ENCODE measurements at places on chromosomes 7 and 10. TPM values are rescaled to one million over a fixed set of nuclear protein-coding genes. Genes with fewer than 3 reads are reported as not detected.

Gene DNAJC12
- total RNA-seq, result 1.1 TPM

Gene PDSS1
- 17.7 TPM for total RNA-seq

Gene KCNH2
- total RNA-seq, result 14.7 TPM

Gene GIMAP1
- not detected for total RNA-seq

Gene ANKMY2
- total RNA-seq, result 9.2 TPM

Gene SFTPD
- 0.70 TPM for total RNA-seq

Gene ARID5B
- 1.5 TPM for total RNA-seq

Gene SNCG
- total RNA-seq, result 4.0 TPM

- H3K27me3 ChIP-seq, result peaks cover 39% of the 10 kb centered on the region
- H3K36me3 ChIP-seq, result no peaks in the 10 kb centered on the region
- no peak for DNase-seq
- no peak overlapping the region for H3K27ac ChIP-seq
- peaks cover 26% of the 10 kb centered on the region for H3K4me1 ChIP-seq
- no peak overlapping the region for H3K4me3 ChIP-seq
Measured at GRCh38 chr7:47478017-47478344, 103.9 kb downstream of the TNS3 start.

- H3K4me3 ChIP-seq, result no peak overlapping the region
- H3K27me3 ChIP-seq, result no peaks in the 10 kb centered on the region
- H3K36me3 ChIP-seq, result no peaks in the 10 kb centered on the region
- peaks cover 2% of the 10 kb centered on the region for H3K4me1 ChIP-seq
- no peak overlapping the region for H3K27ac ChIP-seq
- DNase-seq, result no peak
Measured at GRCh38 chr7:99078416-99078815, 65.5 kb downstream of the SMURF1 start.

DNA sequence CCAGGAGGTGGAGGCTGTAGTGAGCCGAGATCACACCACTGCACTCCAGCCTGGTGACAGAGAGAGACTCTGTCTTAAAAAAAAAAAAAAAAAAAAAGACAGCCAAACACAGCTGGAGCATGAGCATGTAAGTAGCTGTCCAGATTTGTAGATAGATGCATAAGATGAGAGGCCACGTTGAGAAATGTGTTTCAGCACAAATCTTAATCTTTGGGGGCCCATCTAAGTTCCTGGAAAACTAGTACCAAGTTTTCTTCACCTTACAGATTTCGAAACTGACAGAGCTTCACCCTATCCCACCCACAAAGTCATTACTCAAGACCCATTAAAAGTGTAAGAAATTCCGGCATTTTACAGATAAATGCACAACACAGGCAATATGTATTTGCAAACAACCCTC lies 208.2 kb downstream of the PARD3 start:
- DNase-seq, result no peak
- H3K27ac ChIP-seq, result no peak overlapping the region
- H3K4me1 ChIP-seq, result peaks cover 12% of the 10 kb centered on the region
- H3K36me3 ChIP-seq, result no peaks in the 10 kb centered on the region
- H3K4me3 ChIP-seq, result no peak overlapping the region

- no peaks in the 10 kb centered on the region for H3K27me3 ChIP-seq
- no peaks in the 10 kb centered on the region for H3K36me3 ChIP-seq
- H3K4me3 ChIP-seq, result no peak overlapping the region
- no peaks in the 10 kb centered on the region for H3K4me1 ChIP-seq
- no peak for DNase-seq
- H3K27ac ChIP-seq, result no peak overlapping the region
Measured at GRCh38 chr10:132697578-132698200, 88.3 kb downstream of the NKX6-2 start.

DNA sequence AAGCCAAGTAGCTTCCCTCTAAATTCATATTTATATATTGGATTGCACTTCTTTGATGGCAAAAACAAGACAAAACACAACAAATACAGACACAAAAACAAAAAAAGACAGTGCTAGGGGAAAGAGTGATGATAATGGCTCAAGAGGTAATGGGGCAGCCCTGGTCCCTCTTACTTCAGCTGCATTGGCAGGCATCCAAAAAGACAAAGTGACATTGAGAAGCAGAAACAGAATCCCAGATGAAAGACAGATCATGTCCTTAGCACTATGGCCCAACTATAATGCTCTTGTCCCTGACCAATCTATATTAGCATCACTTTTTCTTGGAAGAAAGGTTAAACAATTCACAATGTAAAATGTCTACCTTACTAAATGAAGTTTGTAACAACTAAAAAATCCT lies 76.2 kb downstream of the GPR85 start:
- H3K36me3 ChIP-seq, result no peaks in the 10 kb centered on the region
- no peak overlapping the region for H3K4me3 ChIP-seq
- DNase-seq, result no peak
- no peaks in the 10 kb centered on the region for H3K27me3 ChIP-seq
- no peaks in the 10 kb centered on the region for H3K4me1 ChIP-seq

GRCh38 chr7:90621125-90621746 lies 25.1 kb downstream of the CDK14 start:
- H3K36me3 ChIP-seq, result no peaks in the 10 kb centered on the region
- H3K4me3 ChIP-seq, result peak overlapping the region; percentile 24
- DNase-seq, result no peak
- peaks cover 67% of the 10 kb centered on the region for H3K4me1 ChIP-seq
- no peak overlapping the region for H3K27ac ChIP-seq

DNA sequence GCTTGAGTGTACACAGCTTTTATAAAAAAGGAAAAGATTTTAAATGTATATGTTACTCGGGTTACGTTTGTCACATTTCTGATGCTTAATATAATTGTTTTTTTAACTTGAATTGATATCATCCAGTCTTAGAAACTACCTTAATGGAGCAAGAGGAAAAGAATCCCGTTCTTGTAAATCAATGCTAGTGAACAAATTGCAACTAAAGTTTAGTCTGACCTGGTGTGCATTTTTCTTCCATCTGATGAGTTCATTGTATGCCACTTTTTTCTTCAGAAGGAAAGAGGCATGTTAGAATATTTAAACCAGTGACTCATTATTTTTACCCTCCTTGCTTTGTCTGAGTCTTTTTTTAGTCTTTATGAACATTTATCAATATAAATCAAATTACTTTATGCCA lies 34.7 kb downstream of the NET1 start:
- peak overlapping the region; percentile 55 for H3K4me3 ChIP-seq
- H3K27me3 ChIP-seq, result no peaks in the 10 kb centered on the region
- DNase-seq, result no peak
- no peak overlapping the region for H3K27ac ChIP-seq
- peaks cover under 1% of the 10 kb centered on the region for H3K36me3 ChIP-seq

GRCh38 chr7:155305231-155305904 lies 7.7 kb downstream of the INSIG1 start:
- peaks cover 15% of the 10 kb centered on the region for H3K4me1 ChIP-seq
- H3K27me3 ChIP-seq, result no peaks in the 10 kb centered on the region
- no peak for DNase-seq
- H3K4me3 ChIP-seq, result no peak overlapping the region

GRCh38 chr7:129845178-129845971 lies 107.4 kb downstream of the UBE2H start:
- peaks cover 45% of the 10 kb centered on the region for H3K4me1 ChIP-seq
- no peaks in the 10 kb centered on the region for H3K27me3 ChIP-seq
- H3K36me3 ChIP-seq, result no peaks in the 10 kb centered on the region
- H3K4me3 ChIP-seq, result no peak overlapping the region

- no peak for DNase-seq
- H3K36me3 ChIP-seq, result no peaks in the 10 kb centered on the region
- H3K27ac ChIP-seq, result no peak overlapping the region
- H3K4me3 ChIP-seq, result no peak overlapping the region
- no peaks in the 10 kb centered on the region for H3K27me3 ChIP-seq
Measured at GRCh38 chr10:593016-593415, 96.5 kb downstream of the DIP2C start.

GRCh38 chr10:59177031-59177797 lies 771 bp downstream of the PHYHIPL start:
- H3K36me3 ChIP-seq, result no peaks in the 10 kb centered on the region
- H3K4me1 ChIP-seq, result no peaks in the 10 kb centered on the region
- peaks cover 46% of the 10 kb centered on the region for H3K27me3 ChIP-seq
- peak; percentile 75 for DNase-seq
- peak overlapping the region; percentile 57 for H3K4me3 ChIP-seq
- H3K27ac ChIP-seq, result no peak overlapping the region

DNA sequence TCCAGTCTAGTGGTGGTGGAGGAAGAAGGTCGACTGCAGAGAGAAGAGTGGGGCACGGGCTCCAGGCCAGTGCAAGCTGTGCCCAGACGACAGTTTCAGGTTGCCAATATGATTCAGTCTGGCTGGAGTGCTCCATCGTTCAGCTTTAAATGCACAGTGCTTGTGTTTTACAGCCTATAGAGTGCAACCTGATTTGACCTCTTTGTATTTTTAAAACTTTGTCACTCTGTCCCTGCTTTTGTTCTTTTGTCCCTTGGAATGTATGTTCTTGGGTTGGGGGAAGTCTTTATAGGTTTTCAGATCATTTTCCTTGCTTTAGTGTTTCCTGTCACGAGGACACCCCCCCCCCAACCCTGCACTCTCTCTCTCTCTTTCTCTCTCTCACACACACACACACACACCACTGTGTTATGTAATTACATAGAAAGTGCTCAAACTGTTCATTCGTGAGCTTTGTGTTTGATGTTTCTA lies 198.0 kb downstream of the CAMK1D start:
- H3K36me3 ChIP-seq, result no peaks in the 10 kb centered on the region
- no peak overlapping the region for H3K27ac ChIP-seq
- no peak for DNase-seq

GRCh38 chr7:116851671-116852070 lies 10.7 kb upstream of the CAPZA2 start:
- peaks cover 19% of the 10 kb centered on the region for H3K4me1 ChIP-seq
- H3K36me3 ChIP-seq, result no peaks in the 10 kb centered on the region
- H3K27me3 ChIP-seq, result no peaks in the 10 kb centered on the region
- H3K27ac ChIP-seq, result no peak overlapping the region

DNA sequence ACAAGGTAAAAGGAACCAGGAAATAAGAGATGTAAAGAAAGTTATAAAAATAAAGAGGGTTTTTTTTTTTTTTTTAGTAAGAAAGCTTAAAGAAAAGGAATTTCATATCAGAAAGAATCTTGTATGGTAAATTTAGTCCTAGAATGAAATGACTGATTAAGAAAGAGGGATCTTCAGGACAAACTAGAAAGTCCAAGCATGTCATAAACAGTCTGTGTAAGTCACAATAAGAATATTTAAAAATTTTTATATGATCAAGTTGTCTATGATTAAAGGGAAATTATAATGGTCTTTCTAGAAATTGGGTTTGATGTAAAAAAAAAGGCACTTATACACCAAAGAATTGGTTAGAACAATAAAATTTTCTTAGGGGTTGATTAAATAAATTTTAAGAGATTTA lies 289.5 kb downstream of the XPNPEP1 start:
- peaks cover 5% of the 10 kb centered on the region for H3K36me3 ChIP-seq
- no peaks in the 10 kb centered on the region for H3K4me1 ChIP-seq
- H3K4me3 ChIP-seq, result no peak overlapping the region

GRCh38 chr10:17586821-17587234 lies 30.3 kb downstream of the HACD1 start:
- H3K4me3 ChIP-seq, result no peak overlapping the region
- H3K27me3 ChIP-seq, result no peaks in the 10 kb centered on the region
- peaks cover 6% of the 10 kb centered on the region for H3K4me1 ChIP-seq

DNA sequence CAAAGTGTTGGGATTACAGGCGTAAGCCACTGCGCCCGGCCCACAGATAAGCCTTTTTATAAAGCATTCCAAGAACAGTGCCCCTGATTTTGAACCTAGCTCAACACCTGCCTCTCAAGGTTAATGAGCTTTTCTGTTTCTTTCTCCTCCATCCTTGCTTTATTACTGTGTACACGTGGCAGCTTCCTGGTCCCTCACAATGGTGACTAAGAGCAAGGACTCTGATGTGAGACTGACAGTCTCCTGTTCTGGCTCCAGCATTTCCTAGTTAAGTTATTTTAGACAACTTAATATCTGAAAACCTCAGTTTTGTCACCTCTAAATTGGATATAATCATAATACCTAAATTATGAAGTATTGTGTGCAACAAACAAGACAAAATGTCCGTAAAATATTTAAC lies 9.9 kb downstream of the HABP2 start:
- DNase-seq, result no peak
- no peak overlapping the region for H3K27ac ChIP-seq
- H3K27me3 ChIP-seq, result peaks cover 60% of the 10 kb centered on the region
- H3K36me3 ChIP-seq, result no peaks in the 10 kb centered on the region
- no peak overlapping the region for H3K4me3 ChIP-seq
- H3K4me1 ChIP-seq, result peaks cover 28% of the 10 kb centered on the region

DNA sequence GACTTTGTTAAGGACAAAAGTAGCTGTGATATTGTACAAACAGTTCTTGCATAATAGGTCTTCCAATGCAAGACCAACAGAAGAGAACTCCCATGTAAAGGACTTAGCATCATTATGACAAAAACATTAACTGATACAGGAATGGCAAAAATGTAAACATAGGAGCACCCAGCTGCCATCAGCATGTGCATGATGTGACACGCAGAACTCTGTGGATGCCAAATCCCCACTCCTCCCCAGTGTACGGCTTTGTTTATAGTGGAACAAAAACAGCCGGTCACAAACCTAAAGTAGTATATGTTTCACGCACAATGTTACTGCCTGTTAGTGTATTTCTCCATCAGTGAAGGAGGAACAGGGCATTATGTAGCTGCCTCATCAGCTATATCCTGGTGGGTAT lies 316.0 kb upstream of the AOAH start:
- H3K4me1 ChIP-seq, result no peaks in the 10 kb centered on the region
- DNase-seq, result no peak
- H3K27me3 ChIP-seq, result no peaks in the 10 kb centered on the region

- no peak for DNase-seq
- H3K4me3 ChIP-seq, result no peak overlapping the region
- no peaks in the 10 kb centered on the region for H3K27me3 ChIP-seq
- H3K4me1 ChIP-seq, result no peaks in the 10 kb centered on the region
Measured at GRCh38 chr10:98910048-98910447, 325.6 kb downstream of the HPSE2 start.

GRCh38 chr10:15817409-15818046 lies 42.8 kb downstream of the MINDY3 start:
- H3K4me1 ChIP-seq, result no peaks in the 10 kb centered on the region
- H3K27ac ChIP-seq, result no peak overlapping the region
- no peak overlapping the region for H3K4me3 ChIP-seq
- H3K36me3 ChIP-seq, result no peaks in the 10 kb centered on the region
- no peaks in the 10 kb centered on the region for H3K27me3 ChIP-seq

DNA sequence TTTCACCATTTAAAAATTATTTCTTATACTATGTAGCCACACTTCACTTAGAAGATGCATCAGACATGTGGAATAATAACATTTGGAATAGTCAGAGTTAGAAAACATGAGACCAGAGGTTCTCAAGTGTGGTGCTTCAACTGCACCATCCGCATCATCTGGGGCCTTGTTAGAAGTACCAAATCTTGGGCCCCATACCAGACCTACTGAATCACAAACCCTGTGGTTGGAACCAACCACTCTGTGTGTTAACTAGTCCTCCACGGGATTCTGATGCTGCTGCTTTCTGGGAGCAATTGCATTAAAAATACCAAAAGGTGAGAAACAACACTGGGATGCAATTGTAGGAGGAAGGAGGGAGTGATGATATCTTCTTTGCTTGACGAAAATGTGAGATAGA lies 125.2 kb downstream of the GNAT3 start:
- DNase-seq, result no peak
- no peak overlapping the region for H3K4me3 ChIP-seq
- no peak overlapping the region for H3K27ac ChIP-seq
- H3K36me3 ChIP-seq, result no peaks in the 10 kb centered on the region
- H3K4me1 ChIP-seq, result no peaks in the 10 kb centered on the region
